ENCODE measurements at places on chromosomes 16 and 17.
A peak's percentile ranks its signal among the peaks of the same experiment; 100 is the strongest.

GRCh38 chr17:64155751-64156544 is 26.0 kb upstream of the ERN1 start:
- no peak for DNase-seq

DNA sequence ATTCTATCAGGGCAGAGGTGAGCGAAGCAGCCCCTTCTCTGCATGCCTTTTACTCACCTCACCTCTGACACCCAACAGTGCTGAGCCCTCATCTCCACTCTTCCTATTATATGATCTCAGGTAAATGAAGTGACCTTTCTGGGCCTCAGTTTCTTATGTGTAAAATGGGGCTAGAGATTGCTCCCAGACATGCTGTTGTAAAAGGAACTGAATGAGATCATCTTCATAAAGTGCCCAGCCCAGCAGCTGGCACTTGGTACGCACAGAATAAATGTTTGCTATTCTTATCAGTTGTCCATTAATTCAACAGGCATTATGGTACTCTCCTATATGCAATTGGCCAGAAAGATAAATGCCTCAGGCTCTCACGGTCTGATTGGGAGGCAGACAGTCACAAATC is 4.5 kb upstream of the GALK1 start:
- DNase-seq: no peak

DNA sequence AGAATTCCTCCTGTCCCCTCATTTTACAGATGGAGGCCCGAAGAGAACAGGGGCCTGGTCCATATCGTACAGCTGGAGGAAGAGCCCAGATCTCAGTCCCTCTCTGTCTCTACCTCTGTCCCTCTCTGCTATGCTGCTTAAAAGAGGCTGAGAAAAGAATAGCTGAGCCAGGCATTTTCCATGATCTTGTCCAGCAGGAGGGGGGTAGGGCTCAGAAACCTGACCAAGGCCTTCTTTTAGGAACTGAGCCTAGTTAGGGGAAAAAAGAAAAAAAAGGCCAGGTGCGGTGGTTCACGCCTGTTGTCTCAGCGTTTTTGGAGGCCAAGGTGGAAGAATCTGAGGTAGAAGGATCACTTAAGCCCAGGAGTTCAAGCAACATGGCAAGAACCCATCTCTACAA is 84.2 kb downstream of the MGAT5B start:
- DNase-seq: no peak

GRCh38 chr16:66272461-66272860 is 94.0 kb upstream of the CDH5 start:
- no peak for DNase-seq

GRCh38 chr16:51062039-51062438 is 89.0 kb downstream of the SALL1 start:
- DNase-seq: no peak

- DNase-seq: no peak
Observed at GRCh38 chr17:74868251-74868907, 4.4 kb downstream of the FDXR start.

GRCh38 chr16:4298761-4299522 is 16.9 kb upstream of the GLIS2 start:
- no peak for DNase-seq

DNA sequence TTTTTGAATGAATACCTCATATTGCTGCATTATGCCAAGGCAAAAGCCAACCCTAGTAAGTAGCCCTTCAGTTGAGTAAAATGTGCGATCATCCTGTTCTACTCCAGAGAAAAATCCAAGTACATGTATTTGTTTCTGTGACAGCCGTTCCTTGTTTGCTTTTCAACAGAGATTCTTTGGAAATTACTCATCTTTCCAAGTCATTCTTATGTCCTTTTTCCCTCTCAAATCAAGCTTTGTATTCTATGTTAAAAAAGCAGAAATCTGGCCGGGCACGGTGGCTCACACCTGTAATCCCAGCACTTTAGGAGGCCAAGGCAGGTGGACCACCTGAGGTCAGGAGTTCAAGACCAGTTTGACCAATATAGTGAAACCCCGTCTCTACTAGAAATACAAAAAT is 112.9 kb upstream of the HAS3 start:
- DNase-seq: no peak

- DNase-seq: peak; percentile 63
Observed at GRCh38 chr16:53892155-53892554, 188.2 kb downstream of the FTO start.

GRCh38 chr17:48558057-48558830 is 13.3 kb upstream of the HOXB2 start:
- DNase-seq: no peak

DNA sequence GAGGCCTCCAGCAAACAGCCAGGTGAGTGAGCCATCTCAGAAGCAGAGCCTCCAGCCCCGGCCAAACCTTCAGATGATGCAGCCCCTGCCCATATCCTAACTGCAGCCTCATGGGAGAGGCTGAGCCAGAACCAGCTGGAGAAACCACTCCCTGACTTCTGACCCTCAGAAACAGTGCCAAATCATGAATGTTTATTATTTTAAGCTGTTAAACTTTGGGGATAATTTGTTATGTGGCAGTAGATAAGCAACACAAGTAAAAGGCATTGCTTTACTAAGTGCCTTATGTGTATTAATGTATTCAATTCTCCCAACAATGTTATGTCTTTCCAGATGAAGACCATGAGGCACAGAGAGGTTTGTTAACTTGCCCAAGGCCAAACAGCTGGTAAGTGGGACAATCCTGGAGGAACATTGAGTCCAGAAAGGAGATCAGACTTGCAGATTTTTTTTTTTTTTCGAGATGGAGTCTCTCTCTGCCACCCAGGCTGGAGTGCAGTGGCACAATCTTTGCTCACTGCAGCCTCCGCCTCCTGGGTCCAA is 59.6 kb downstream of the SOCS1 start:
- no peak for DNase-seq

DNA sequence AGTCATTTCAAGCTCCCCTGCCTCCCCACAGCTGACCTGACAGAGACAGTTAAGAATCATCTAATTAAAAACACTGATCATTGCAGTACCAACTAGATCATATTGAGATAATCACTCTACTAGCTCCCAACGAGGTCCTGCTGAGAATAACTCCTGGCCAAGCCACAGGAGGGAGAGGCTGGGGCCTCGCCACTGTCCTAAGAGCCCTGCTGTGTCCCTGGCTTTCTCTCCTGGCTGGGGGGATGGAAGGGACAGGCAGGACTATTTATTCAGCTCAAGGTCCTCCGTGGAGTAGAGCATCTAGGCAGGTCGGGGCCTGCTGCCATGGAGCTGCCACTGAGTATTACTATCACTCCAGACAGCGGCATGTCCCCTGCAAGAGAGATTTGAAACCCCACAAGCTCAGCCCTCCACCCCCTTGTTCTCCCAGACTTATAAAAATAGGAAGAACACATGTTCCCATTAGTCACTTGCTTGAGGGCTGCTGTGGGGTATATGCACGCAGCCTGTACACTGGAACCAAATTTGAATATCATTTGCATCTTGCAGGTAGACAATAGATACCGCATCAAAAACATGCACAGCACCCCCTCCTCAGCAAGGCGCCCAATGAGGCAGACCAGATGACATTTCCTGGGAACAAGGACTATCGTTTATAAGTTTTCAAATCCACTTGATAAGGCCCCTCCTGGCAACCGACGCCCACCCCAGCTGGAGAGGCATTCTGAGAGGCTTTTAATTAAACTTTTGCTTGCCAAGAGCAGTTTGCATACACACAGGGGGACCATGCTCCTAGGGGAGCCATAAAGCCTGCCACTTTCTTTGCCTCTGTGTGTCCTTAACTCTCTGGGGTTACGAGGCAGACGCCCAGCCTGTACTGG is 385.2 kb upstream of the ZFHX3 start:
- no peak for DNase-seq

DNA sequence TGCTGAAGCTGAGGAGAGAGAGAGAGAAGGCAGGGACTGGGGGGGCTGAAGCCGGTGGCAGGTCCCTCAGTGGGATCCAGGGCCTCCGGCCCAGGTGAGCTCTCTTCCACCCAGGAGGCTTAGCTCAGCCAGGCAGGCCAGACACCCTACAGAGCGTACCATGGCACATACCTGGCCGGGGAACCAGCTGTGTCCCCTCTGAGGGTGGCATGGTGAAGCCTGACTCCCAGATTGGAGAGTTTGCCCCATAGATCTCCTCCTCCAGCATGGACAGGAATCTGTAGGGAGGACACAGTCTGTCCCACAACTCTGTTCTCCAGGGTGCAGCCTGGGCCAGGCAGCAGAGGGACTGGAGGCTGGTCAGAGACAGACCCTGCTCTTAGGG is 3.0 kb downstream of the KAT2A start:
- no peak for DNase-seq

All from activated CD4-positive, alpha-beta memory T cell treated with anti-CD3 and anti-CD28 coated beads for 36 hours (primary cell).